ENCODE measurements at places on chromosomes 13 and 19.

GRCh38 chr13:23770428-23770827 is 118.8 kb downstream of the MIPEP start:
- no peak for DNase-seq

- no peak for DNase-seq
Observed at GRCh38 chr19:31181535-31181934, 167.7 kb downstream of the TSHZ3 start.

DNA sequence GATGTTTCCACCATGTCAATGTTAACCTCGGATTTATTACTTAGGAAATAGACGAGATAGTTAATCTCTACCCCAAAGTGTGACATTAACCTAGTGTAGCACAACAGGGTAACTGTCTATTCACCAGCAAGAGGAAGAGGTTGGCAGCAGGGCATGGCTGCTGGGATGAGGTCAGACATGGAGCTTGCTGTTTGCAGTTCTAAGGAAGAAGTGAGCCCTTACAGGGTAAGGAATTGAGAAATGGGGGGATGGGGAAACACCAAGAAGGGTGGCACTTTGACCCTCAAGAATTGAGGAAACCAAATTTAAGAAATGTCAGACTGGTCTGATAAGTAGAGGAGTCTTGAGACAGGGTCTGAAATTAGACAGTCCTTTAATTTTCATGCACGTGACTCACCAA is 62.4 kb downstream of the MBD3L2B start:
- no peak for DNase-seq

DNA sequence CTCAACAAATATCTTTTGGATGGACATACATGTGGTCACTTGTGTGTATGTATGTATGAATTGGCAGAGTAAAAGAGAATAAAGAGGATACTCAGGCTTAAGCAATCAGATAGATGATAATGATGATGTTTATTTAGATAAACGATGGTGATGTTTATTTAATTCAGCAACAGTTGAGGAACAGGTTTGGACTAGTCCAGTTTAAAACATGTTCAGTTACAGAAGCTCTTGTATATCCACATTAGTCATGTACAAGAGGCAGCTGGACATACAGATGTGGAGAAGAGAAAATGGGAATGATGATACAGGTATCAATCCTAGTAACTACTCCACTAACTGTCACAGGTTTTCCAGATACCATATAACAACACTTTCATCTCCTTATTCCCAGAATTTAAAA is 232.1 kb downstream of the DIAPH3 start:
- no peak for DNase-seq

- no peak for DNase-seq
Observed at GRCh38 chr13:50731400-50731799, 112.1 kb downstream of the DLEU7 start.

DNA sequence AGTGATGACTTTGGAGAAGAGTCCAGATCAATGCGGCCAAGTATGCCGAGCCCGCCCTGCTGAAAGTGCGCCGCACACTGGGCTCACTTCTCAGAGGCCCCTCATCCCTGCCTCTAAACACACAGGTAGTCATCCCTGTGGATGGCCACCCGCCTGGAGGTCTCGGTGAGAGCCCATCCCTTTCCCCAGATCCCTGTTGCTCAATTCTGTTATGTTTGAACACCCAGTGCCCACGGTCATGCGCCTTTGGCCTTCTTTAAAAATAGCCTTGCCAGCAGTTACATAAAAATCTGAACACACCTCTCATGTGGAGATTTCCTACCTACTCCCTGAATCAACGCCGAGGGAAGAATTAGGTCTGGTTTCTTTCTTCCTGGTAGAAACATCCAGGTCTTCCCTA is 11.9 kb downstream of the ELAVL1 start:
- DNase-seq: no peak

- DNase-seq: no peak
Observed at GRCh38 chr19:17538684-17539237, 16.7 kb upstream of the COLGALT1 start.

DNA sequence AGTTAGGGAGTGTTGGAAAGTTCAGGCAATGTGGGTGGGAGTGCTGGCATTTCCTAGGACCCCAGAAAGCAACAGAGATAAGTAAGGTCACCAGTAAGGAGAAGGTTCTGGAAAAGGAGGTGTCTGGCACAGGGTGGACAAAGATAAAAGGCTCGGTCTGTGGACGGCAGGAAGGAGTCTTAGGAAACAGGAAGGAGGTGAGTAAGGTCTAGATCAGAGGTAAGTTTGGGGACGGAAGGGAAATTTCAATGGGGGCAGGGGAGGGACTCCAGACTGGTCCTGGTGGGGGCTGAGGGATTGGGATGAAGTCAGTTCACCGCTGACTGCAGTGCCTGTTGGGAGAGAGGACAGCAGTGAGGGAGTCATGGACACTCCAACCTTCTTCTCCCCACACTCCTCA is 7.8 kb upstream of the OPA3 start:
- DNase-seq: no peak

DNA sequence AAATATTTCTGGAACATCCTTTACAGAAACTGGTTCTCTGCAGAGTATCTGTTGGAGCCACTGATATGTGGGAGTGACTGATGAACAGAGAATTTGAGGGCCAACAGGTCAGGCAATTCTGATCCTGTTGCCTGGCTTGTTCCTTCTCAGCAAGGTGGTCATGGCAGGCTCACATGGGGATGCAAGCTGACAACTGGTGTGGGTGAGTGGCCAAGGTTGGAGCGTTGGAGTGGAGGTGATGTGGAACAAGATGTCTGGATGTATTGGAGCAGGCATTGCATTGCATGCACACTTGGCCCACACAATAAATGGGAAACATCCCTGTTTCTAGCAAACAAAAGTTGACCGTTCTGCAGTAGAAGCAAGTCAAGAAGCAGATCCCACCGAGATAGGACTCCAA is 380.7 kb downstream of the ZNF536 start:
- no peak for DNase-seq

DNA sequence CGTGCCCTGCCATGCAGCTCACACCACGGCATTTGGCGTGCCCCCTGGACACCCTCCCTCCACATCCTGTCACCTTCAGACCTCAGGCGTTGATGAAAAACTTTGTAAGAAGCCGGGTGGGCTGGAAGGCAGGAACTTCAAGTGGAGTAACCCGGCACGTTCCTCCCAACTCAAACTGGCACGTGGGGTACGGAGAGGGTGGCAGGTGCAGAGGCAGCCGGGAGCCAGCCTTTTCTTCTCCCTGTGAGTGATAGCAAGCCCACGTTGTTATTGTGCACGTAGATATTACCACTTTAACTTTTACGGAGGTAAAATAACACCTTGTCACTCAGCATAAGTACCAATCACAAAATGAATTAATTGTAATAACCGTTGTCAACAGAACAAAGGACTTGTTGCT is 198.0 kb downstream of the ZNF536 start:
- DNase-seq: no peak

GRCh38 chr19:3357271-3357991 is 9.0 kb upstream of the NFIC start:
- DNase-seq: no peak

- DNase-seq: no peak
Observed at GRCh38 chr13:107124129-107124718, 556.3 kb upstream of the ARGLU1 start.

- DNase-seq: no peak
Observed at GRCh38 chr19:20964798-20965197, 41.7 kb downstream of the ZNF85 start.

- no peak for DNase-seq
Observed at GRCh38 chr13:26310470-26310869, 56.5 kb downstream of the CDK8 start.

- peak; percentile 49 for DNase-seq
Observed at GRCh38 chr19:45455707-45456499, 11.9 kb upstream of the FOSB start.

DNA sequence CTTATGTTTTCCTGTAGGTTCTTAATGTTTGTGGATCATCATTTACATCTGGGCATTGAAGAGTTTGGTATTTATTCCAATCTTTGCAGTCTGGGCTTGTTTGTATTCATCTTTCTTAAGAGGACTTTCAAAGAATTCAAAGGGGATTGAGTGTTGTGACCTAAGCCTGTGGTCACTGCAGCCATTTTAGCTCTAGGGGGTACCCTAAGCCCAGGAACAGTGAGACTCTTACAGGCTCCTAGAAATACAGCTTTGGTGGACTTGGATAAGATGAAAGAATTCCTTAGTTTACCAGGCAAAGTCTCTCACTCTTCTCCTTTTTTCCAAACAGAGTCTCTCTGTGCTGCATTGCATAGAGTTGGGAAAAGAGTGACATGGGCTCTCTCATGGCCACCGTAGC is 2539.0 kb upstream of the PCDH20 start:
- DNase-seq: no peak

- no peak for DNase-seq
Observed at GRCh38 chr13:27053210-27053884, 118.3 kb downstream of the USP12 start.

DNA sequence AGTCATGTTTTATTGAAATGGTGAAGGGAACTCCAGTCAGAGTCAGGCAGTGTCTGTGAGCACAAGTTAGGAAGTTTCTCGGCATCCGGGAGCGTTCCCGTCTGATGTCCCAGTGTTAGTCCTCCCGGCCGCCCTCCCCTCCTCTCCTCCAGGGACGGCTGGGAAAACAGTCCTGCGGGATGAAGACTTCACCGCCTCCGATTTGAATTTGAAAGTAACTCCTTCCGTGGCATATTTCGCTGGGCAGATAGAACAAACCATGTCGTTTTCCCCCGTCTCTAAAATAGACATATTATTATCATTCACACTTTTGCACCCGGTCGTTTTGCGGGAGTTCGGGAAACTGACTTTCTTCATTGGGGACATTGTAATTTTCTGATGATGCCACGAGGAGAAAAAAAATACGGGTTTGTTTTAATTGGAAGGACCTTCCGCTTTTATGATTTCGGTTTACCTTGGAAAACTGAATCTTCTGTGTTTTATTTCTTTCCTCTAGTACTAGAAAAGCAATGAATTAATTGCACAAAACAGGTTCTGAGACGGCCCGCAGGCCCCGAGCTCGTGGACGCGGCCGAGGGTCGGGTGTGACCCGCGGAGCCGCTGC is 76.6 kb downstream of the ZIC5 start:
- peak; percentile 5 for DNase-seq

DNA sequence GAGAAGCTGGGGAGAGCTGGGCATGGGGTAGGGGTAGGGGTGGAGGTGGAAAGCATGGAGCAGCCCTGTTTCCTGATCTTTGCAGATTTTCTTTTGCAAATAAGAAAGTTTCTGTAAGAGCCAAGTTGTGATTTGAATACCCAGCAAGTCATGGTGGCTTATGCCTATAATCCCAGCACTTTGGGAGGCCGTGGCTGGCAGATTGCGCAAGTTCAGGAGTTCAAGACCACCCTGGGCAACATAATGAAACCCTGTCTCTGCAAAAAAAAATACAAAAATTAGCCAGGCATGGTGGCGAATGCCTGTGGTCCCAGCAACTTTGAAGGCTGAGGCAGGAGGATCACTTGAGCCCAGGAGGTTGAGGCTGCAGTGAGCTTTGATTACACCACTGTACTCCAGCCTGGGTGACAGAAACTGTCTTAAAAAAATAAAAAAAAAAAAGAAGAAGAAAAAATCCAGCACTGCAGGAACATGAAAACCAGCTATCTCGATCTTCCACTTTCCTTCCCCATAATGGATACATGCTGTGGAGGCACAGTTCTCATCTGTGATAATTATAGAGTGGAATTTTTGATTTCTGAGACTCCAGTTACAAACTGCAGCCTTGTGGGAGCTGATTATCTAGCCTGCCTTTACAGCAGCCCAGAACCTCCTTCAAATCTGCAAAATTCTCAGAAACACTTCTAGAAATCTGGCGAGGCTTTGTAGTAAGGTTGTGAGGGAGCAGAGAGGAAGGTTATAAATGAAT is 12.1 kb upstream of the TEX26 start:
- no peak for DNase-seq

GRCh38 chr13:95153647-95154412 is 147.4 kb downstream of the ABCC4 start:
- DNase-seq: no peak

GRCh38 chr19:35987571-35987896 is 7.5 kb upstream of the SDHAF1 start:
- DNase-seq: no peak

- DNase-seq: no peak
Observed at GRCh38 chr19:28021259-28022185, 1191.4 kb downstream of the UQCRFS1 start.

- DNase-seq: no peak
Observed at GRCh38 chr19:42443944-42444398, 1.2 kb upstream of the CXCL17 start.

GRCh38 chr13:98189841-98190505 is 12.9 kb upstream of the RNF113B start:
- peak; percentile 3 for DNase-seq

GRCh38 chr19:48870048-48870447 is 1.6 kb upstream of the PLEKHA4 start:
- DNase-seq: no peak

DNA sequence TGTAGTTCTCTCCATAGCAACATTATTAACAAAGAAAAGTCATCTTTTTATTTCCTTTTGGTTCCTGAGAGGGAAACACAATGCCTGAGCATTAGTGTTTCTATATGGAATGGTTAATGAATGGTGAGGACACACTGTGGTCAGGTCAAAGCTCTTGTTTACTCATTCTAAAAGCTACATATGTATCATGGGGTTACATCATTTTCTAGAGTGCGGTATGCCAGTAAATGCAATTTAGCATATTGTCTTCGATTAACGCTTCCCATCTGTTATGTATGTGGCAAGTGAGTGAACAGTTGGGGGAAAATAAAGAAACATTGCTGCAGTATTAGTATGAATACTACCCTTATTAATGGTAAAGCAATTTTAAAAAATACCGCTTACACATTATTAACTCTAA is 1152.2 kb upstream of the SPRY2 start:
- DNase-seq: no peak

DNA sequence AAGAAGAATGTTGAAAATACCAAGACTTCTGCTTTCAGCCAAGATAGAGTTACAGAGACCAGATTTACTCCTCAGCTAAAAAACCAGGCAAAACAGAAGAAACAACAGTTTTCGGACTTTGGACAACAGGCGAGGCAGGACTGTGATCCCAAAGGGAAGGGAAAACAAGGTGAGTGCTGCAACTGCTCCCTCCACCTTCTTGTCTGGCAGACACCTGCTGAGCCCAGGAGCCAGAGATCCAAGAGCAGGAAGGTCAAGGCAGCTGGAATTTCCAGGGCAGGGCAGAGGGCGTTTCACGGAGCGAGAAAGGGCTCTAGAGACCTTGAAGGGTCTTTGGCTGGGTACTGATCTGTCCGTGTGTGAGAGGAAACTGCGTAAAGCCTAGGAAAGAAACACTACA is 32.9 kb upstream of the SLC7A9 start:
- DNase-seq: no peak

GRCh38 chr19:39409208-39410016 is 2.8 kb downstream of the ZFP36 start:
- DNase-seq: no peak
